ENCODE measurements at places on chromosomes 11 and 22. TPM values are rescaled to one million over a fixed set of nuclear protein-coding genes. Genes with fewer than 3 reads are reported as not detected.

DNA sequence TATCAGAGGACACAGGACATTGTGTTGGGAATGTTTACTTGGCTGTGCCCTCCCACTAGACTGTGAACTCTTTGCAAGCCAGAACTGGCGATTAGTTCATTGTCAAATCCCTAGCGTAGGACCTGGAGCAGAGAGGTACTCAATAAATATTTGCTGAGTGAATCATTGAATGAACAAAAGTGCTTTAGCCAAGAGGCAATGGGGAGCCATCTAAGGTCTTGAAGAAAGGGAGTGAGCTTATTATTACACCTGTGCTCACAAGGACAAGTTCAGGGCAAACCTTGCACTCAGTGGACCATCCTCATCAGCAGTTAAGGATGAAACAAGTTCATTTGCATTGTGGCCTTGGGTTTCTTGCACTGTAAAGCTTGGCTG, 1.1 kb upstream of the RASSF10 start:
- H3K4me1 ChIP-seq, result no peaks in the 10 kb centered on the region
- peaks cover 13% of the 10 kb centered on the region for H3K27me3 ChIP-seq
- no peak overlapping the region for H3K4me3 ChIP-seq
- no peaks in the 10 kb centered on the region for H3K36me3 ChIP-seq
- peak; percentile 46 for DNase-seq
- H3K27ac ChIP-seq, result peak overlapping the region; percentile 21

DNA sequence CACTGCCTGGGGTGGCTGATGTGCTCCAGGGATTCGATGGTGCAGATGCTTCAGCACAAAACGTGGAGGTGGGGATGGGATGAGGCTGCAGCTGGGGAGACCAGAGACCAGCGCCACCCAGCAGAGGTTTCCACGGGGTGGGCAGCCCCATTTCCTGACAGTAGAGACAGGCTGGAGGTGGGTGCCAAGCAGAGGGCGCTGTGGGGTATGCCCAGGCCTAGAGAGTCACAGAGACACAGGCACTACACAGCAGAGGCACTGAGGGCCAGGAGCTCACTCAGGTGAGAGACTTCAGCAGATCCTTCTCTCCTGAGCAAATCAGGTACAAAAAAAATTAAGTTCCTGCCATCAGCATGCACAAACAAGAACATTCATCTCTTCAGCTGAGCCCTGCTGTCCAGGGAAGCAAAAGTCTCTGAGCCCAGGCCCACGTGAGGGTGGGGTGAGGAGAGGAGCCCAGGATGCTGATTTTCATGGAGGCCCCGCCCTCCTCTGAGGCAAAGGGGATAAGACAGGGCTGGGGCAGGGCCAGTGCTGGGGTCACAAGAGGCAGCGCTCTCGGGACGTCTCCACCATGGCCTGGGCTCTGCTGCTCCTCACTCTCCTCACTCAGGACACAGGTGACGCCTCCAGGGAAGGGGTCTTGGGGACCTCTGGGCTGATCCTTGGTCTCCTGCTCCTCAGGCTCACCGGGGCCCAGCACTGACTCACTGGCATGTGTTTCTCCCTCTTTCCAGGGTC, 53.1 kb downstream of the GGTLC2 start:
- no peak overlapping the region for H3K4me3 ChIP-seq
- no peak overlapping the region for H3K27ac ChIP-seq
- H3K4me1 ChIP-seq, result no peaks in the 10 kb centered on the region
- no peaks in the 10 kb centered on the region for H3K27me3 ChIP-seq
- DNase-seq, result no peak

DNA sequence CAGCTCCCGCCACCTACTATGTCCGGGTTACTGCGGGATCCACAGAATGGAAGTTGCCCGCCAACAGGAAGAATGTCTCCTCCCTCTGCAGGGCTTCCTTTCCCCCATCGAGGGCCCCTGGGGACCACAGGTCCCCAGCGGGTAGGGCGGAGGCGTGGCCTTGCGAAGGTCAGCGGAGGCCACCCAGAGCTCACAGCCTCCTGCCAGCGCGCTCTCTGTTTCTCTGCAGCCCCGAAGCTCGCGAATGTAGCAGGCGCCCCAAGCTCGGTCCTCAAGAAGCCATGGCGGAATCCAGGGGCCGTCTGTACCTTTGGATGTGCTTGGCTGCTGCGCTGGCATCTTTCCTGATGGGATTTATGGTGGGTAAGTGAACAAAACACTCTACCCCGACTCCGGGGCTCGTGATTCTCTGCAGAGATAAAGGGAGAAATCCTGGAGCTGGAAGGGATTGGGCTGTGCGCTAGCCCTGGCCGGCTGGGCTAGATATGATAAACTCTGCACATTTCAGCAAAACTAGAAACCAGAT, at the start of gene NAALAD2:
NAALAD2 (plus strand) TSS at position 186 of the 526 bp plus-strand sequence; CDS start at position 282, 96 bp downstream.
- no peaks in the 10 kb centered on the region for H3K27me3 ChIP-seq
- peak within 1 kb of the TSS; percentile 25 for H3K4me3 ChIP-seq
- H3K4me1 ChIP-seq, result no peaks in the 10 kb centered on the region
- peak; percentile 5 for DNase-seq
- H3K36me3 ChIP-seq, result no peaks in the 10 kb centered on the region

- H3K36me3 ChIP-seq, result no peaks in the 10 kb centered on the region
- no peaks in the 10 kb centered on the region for H3K27me3 ChIP-seq
- no peak for DNase-seq
Observed at GRCh38 chr22:28837640-28838039, 37.3 kb upstream of the XBP1 start.

GRCh38 chr11:118437208-118438125, 1.2 kb downstream of the KMT2A start:
- H3K27ac ChIP-seq, result peak overlapping the region; percentile 96
- no peaks in the 10 kb centered on the region for H3K36me3 ChIP-seq
- H3K27me3 ChIP-seq, result no peaks in the 10 kb centered on the region

GRCh38 chr11:91097083-91097482, 874.2 kb upstream of the CHORDC1 start:
- no peaks in the 10 kb centered on the region for H3K36me3 ChIP-seq
- no peaks in the 10 kb centered on the region for H3K27me3 ChIP-seq
- no peak overlapping the region for H3K4me3 ChIP-seq
- H3K27ac ChIP-seq, result no peak overlapping the region

- H3K27me3 ChIP-seq, result no peaks in the 10 kb centered on the region
- no peaks in the 10 kb centered on the region for H3K4me1 ChIP-seq
- no peak overlapping the region for H3K27ac ChIP-seq
- no peak for DNase-seq
- no peak overlapping the region for H3K4me3 ChIP-seq
- no peaks in the 10 kb centered on the region for H3K36me3 ChIP-seq
Observed at GRCh38 chr11:97143463-97143862, 753.6 kb downstream of the JRKL start.

GRCh38 chr11:73308961-73309919, 1.2 kb downstream of the ARHGEF17 start:
- H3K27ac ChIP-seq, result peak overlapping the region; percentile 97
- peak overlapping the region; percentile 76 for H3K4me3 ChIP-seq
- no peaks in the 10 kb centered on the region for H3K36me3 ChIP-seq
- DNase-seq, result peak; percentile 86
- H3K4me1 ChIP-seq, result peaks cover 6% of the 10 kb centered on the region

GRCh38 chr11:124211321-124211720, 28.2 kb downstream of the OR10D3 start:
- H3K4me1 ChIP-seq, result no peaks in the 10 kb centered on the region
- no peak overlapping the region for H3K4me3 ChIP-seq
- no peak for DNase-seq

DNA sequence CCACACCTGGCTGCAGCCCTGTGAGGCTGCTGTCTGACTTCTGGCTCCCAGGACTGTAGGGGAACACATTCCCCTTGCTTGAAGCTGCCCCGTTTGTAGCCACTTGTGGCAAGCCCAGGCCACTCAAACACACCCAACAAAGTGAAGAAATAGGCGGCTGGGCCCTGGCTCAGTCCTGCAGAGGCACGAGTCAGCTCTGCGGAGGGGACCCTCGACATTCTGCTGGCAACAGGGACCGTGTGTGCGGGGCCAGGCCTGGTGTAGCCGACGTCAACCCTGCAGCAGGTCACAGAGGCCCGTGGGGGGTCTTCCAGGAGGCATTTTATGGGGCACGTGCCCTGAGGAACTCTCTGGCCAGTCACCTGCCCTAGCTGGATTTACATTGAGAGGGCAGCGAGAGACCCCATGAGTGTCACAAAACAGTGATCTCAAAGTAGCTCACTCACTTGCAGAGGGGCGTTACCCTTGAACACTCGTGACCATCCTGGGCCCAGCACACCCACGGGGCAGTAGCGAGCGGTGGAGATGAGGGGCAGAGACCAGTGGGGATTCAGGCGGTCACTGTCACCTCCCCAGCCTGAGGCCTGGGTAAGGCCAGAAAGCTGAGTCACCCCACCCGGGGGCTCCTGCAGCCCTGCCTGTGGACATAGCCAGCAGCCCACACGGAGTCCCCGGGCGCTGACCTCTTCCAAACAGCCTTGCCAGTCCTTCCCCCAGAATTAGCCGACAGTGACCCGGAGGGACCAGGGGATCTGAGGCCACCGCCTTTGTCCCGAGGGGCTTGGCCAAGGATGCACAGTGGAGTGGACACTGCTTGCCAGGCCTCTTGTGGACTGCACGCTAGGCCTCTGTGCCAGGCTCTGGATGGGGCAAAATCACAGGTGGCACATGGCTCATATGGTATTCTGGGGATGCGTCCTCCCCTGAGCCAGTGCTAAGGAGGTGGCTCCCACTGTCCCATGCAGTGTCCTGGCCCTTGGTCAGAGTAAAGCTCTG, 139.5 kb downstream of the CTTN start:
- H3K36me3 ChIP-seq, result no peaks in the 10 kb centered on the region
- H3K4me3 ChIP-seq, result no peak overlapping the region
- no peaks in the 10 kb centered on the region for H3K4me1 ChIP-seq
- DNase-seq, result no peak
- no peaks in the 10 kb centered on the region for H3K27me3 ChIP-seq
- no peak overlapping the region for H3K27ac ChIP-seq

GRCh38 chr22:17260950-17261349, 41.7 kb upstream of the ADA2 start:
- H3K4me1 ChIP-seq, result no peaks in the 10 kb centered on the region
- no peak overlapping the region for H3K27ac ChIP-seq
- no peaks in the 10 kb centered on the region for H3K27me3 ChIP-seq
- no peak for DNase-seq
- H3K36me3 ChIP-seq, result no peaks in the 10 kb centered on the region
- no peak overlapping the region for H3K4me3 ChIP-seq

- H3K36me3 ChIP-seq, result no peaks in the 10 kb centered on the region
- DNase-seq, result no peak
- peaks cover 28% of the 10 kb centered on the region for H3K4me1 ChIP-seq
- H3K27me3 ChIP-seq, result no peaks in the 10 kb centered on the region
Observed at GRCh38 chr22:28909375-28909774, 26.0 kb downstream of the ZNRF3 start.

DNA sequence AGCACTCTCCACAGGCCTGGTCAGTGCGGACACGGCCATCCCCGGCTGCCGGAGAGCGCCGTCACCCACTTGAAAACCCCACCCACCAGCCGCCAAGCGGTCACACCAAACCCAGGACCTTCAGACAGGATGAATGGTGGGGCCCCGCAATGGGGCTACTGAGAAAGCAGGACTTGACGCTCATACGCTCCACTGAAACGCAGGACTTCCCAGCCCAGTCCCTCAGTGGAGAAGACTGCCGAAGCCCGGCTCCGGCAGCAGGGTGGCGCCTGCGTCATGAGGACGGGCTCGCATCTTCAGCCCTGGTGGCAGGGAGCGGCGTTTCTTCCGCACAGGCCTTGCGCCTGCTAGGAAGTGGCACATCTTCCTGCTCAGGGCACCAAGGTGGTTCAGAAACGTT, 15.3 kb upstream of the PHLDA2 start:
- no peak for DNase-seq
- peaks cover 4% of the 10 kb centered on the region for H3K4me1 ChIP-seq
- H3K27me3 ChIP-seq, result no peaks in the 10 kb centered on the region
- no peak overlapping the region for H3K4me3 ChIP-seq
- peaks cover 5% of the 10 kb centered on the region for H3K36me3 ChIP-seq
- no peak overlapping the region for H3K27ac ChIP-seq

DNA sequence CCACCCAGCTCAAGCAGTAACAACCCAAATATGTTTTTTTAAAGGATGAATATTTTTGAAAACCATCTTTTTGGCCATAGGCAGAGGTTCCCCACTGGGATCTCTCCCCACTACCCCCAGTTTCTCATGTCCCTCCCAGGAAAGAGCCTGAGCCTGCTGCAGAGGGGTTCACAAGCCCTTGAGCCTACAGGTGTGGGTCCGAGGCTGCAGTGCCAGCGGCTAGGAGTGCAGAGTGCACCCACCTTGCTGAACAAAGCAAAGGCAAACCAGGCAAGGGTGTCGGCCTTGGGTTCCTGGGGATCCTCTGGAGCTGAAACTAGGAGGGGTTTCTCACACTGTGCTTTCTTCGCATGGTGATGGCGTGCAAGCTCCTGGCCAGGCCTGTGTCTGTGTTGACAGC, 35.0 kb downstream of the GNAZ start:
- DNase-seq, result no peak
- no peak overlapping the region for H3K27ac ChIP-seq
- no peaks in the 10 kb centered on the region for H3K4me1 ChIP-seq
- no peaks in the 10 kb centered on the region for H3K36me3 ChIP-seq
- H3K4me3 ChIP-seq, result no peak overlapping the region

GRCh38 chr11:33064033-33064825, 24.9 kb downstream of the TCP11L1 start:
- no peaks in the 10 kb centered on the region for H3K27me3 ChIP-seq
- no peak for DNase-seq
- no peaks in the 10 kb centered on the region for H3K36me3 ChIP-seq

DNA sequence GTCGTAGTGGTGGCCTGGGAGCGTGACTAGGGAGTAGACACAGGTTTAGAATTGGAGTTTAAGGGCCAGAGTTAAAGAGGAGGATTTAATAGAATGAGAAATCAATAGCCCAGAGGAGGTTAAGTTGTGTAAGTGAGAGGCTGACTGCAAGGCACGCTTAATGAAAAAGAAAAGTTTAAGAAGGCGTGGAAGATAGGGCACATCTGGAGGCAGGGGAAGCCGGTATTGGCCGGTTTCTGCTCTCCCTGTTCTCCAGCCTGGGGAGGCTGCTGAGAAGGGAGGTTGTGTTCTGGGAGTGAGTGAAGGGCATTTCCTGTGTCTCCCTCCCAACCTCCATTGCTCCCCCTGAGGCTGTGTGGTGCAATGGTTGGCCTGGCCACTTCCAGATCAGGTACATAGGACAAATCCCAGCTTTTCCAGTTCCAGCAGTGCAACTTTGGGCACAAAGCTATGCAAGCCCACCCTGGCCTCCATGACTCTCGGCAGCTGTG, 6.3 kb downstream of the GRIK4 start:
- no peak overlapping the region for H3K27ac ChIP-seq
- H3K27me3 ChIP-seq, result no peaks in the 10 kb centered on the region
- H3K4me3 ChIP-seq, result no peak overlapping the region
- no peak for DNase-seq

- peaks cover 3% of the 10 kb centered on the region for H3K4me1 ChIP-seq
- no peak for DNase-seq
- H3K27me3 ChIP-seq, result no peaks in the 10 kb centered on the region
- no peak overlapping the region for H3K4me3 ChIP-seq
- peak overlapping the region; percentile 54 for H3K27ac ChIP-seq
Observed at GRCh38 chr11:44592125-44592940, 26.9 kb downstream of the CD82 start.

KCTD17 gene
- total RNA-seq, result 7.8 TPM

PIK3C2A gene
- 66.0 TPM for total RNA-seq

FUT4 gene
- total RNA-seq, result 5.2 TPM

OR8H2 gene
- total RNA-seq, result 0.57 TPM

DEFB131B gene
- not detected for total RNA-seq

KREMEN1 gene
- 19.3 TPM for total RNA-seq

UPK3A gene
- 12.6 TPM for total RNA-seq

NTM gene
- 7.4 TPM for total RNA-seq

ACR gene
- not detected for total RNA-seq

FGF4 gene
- total RNA-seq, result 0.28 TPM

GVQW3 gene
- 2.5 TPM for total RNA-seq

Data from prostate gland (tissue), 2 donors.